Calu3 (cell line): ENCODE measurements at places on chromosomes 6 and 20. TPM values are rescaled to one million over a fixed set of nuclear protein-coding genes. Genes with fewer than 3 reads are reported as not detected.

GRCh38 chr20:45115829-45116228, 855 bp upstream of the WFDC5 start:
- no peak for DNase-seq

DNA sequence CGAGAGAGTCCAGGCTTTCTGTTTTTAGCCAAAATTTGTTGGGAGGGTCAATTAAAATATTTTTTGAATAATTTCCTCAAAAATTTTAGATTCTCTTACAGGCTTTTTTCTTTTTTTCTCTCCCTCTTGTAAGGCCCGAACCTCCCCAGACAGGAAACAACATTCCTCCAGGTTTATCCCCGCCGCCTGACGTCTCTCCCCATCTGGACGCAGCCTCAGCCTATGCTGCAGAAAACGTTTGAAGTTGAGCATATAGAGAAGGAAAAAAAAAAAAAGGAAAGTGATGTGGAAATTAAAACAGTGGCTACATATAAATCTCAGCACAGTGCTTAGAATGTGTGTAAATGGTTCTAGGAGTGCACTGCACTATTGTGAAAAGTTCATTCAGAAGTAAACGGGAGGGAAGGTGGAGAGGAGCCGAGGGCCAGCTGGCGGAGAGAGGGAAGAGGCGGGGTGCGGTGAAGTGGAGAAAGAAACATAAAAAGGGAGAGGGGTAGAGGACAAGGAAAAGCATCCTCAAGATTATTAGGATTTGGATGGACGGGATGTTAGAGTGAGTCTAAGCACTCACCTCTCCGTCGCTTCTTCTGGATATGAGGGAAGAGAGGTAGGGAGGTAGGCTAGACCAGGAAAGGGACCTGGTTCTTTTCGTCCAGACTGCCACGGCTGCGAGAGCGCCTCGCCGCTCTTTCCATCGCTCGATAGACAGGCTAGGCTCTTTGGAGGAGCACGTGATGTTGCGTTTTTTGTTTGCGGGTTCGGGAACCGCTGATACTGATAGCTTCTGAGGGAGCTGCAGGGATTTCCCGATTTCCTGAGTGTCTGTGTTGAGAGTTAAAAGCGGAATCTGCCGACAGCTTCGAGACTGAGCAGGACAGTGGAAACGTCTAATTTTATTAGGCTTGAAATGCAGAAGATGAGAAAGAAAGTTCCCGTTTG, 98.7 kb downstream of the TRIM27 start:
- no peak for DNase-seq

GRCh38 chr6:31958412-31958740, 395 bp downstream of the NELFE start:
- DNase-seq = no peak

DNA sequence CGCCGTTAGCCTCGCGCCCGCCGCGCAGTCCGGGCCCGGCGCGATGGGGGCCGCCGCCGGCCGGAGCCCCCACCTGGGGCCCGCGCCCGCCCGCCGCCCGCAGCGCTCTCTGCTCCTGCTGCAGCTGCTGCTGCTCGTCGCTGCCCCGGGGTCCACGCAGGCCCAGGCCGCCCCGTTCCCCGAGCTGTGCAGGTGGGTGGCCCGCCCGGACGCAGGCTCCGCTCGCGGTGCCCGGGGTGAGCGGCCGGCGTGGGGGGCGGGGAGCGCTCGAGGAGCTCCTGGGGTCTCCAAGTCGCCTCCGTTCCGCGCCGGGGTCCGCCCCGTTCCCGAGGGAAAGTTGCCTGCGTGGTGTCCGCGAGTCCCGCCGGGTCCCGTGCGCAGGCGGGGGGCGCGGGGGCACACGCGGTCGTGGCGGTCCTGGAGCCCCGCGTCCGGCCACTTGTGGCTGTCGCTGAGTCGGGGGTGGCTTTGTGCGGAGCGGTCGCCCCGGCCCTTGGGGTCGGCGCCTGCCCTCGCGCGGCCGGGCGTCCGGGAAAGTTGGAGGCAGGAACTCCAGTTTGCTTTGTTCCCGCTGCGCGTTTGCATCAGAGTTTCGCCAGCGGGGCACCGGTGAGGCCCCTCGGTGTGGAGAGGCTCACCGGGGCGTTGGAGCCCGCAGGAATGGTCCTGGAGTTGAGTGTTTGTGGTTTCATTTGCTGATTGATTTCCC, 476 bp downstream of the IGF2R start:
- peak; percentile 38 for DNase-seq

GRCh38 chr6:37696841-37697662, 631 bp downstream of the MDGA1 start:
- peak; percentile 42 for DNase-seq

DNA sequence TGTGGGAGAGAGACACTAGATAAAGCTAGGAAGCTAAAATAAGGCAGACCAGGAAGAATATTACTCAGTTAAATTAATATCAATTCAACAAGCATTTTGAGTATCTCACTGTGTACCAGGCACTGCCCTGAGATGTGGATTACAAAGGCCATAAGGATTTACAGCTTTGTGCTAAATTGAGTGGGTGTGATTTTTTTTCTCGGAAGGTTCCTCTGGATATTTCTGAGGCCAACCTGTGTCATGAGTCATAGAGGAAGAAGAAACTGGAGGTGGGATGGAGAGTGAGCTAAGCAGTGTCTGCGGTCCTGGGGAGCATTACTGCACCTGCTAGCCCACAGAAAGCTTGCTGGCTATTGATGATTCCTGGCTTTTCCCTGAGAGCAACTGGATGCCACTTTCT, 135.2 kb downstream of the RFPL4B start:
- no peak for DNase-seq

- DNase-seq = no peak
These were observed 36.5 kb downstream of the PHACTR1 start for GRCh38 chr6:12753036-12753435.

DNA sequence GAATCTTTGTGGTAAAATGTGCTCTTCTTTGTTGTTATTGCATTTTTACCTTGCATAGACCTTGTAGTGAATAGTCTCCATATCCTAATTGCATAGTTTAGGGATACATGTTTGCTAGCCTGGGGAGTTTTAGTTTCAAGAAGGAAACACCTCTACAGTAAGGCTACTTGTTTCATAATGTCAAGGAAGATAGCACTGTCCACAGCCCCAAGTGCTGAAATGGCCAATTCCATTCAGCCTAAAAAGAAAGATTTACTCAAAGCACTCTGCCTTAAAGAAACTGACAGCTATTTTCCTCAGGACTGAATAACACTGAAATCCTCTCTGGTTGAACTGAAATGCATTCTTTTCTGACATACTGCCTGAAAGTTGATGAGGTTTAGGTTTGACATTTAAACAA, 2.6 kb downstream of the HCRTR2 start:
- peak; percentile 7 for DNase-seq

- no peak for DNase-seq
These were observed 164.2 kb upstream of the TCF21 start for GRCh38 chr6:133724726-133725125.

DNA sequence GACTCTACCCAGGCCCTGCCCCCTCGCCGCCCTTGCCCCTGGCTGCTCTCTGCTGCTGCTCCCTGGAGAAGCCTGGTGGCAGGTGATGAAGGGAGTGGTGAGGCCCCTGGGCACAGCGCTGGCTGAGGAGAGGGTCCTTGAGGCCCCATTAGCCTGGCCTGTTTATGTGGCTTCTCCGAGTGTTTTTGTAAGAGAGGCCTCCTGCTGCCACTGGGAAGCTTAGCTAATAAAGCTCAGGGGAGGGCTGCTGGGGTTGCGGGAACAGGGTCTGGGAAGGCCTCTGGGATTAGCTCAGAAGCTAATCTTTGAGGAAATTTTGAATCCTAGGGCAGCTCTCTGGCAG, 15.5 kb downstream of the EBF4 start:
- no peak for DNase-seq

DNA sequence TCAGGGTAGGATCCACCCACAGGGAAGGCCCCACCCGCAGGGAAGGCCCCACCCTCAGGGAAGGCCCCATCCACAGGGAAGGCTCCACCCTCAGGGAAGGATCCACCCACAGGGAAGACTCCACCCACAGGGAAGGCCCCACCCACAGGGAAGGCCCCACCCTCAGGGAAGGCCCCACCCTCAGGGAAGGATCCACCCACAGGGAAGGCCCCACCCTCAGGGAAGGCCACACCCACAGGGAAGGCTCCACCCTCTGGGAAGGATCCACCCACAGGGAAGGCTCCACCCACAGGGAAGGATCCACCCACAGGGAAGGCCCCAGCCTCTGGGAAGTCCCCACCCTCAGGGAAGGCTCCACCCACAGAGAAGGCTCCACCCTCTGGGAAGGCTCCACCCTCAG, 40.5 kb downstream of the KCNQ2 start:
- no peak for DNase-seq

DNA sequence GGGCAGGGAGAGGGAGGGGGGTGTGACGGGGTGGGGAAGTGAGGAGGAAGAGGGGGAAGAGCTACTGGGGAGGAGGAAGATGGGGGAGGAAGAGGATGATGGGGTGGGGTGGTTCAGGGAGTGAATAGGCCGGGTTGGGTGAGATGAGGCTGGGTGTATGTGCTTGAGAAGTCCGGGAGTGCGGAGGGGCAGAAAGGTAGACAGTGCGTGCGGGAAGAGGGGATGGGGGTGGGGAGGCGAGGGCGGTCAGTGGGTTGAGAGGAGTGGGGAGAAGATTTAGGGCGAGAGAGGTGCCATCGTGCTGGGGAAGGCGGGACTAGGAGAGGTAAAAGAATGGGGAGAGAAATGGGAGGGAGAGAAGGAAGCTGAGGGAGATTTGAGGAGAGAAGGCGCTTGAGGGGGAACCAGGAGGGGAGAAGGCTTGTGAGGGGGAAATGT, 30.9 kb upstream of the NOTCH4 start:
- no peak for DNase-seq

GRCh38 chr6:115899730-115900282, 160.9 kb downstream of the FRK start:
- no peak for DNase-seq

The GRIK2 gene
- total RNA-seq = 3.3 and 3.7 TPM in 2 replicates

The MAP7 gene
- total RNA-seq = 29.5 and 30.1 TPM in 2 replicates

The ULBP1 gene
- 2.2 and 2.5 TPM in 2 replicates for total RNA-seq

The ASIP gene
- not detected in 2 replicates for total RNA-seq

The SLC52A3 gene
- 11.1 TPM in 2 replicates for total RNA-seq

The TMEM244 gene
- total RNA-seq = not detected in 2 replicates

The SMPDL3A gene
- total RNA-seq = 1.6 and 1.8 TPM in 2 replicates

The BMP2 gene
- total RNA-seq = 4.5 and 5.6 TPM in 2 replicates
